Activated CD8-positive, alpha-beta T cell treated with anti-CD3 and anti-CD28 coated beads, Interleukin-2, amount 10 ng/mL, durations not matched to agents 7 days and 5 days (primary cell): ENCODE measurements at places on chromosomes 6 and 20. TPM values are rescaled to one million over a fixed set of nuclear protein-coding genes. Genes with fewer than 3 reads are reported as not detected.
A peak's percentile ranks its signal among the peaks of the same experiment; 100 is the strongest.

The PAX1 gene
- not detected for total RNA-seq

GRCh38 chr6:151289399-151290007, 49.7 kb downstream of the AKAP12 start:
- peak; percentile 54 for DNase-seq

GRCh38 chr6:39050453-39051112, 2.0 kb downstream of the GLP1R start:
- no peak for DNase-seq

- DNase-seq, result no peak
Observed at GRCh38 chr6:259316-259715, 33.0 kb upstream of the DUSP22 start.

The TAP2 gene
- 145 TPM for total RNA-seq

The PTPRA gene
- total RNA-seq, result 60.9 TPM
